ENCODE measurements at places on chromosomes 5 and 9.
A peak's percentile ranks its signal among the peaks of the same experiment; 100 is the strongest.

DNA sequence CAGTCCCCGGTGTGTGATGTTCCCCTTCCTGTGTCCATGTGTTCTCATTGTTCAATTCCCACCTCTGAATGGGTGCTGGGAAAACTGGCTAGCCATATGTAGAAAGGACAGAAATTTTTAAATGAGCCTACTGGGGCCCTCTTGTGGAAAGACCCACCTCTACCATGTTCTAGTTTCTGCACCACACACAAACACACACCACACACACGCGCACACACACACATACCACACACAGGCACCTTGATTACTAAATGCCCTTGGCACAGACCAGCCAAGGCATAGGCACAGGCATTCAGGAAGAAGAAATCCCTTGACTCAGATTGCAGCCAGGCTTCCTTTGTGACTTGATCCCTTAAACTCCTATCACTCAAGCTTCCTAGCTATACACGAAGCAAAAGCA is 60.5 kb downstream of the SIL1 start:
- DNase-seq, result no peak

GRCh38 chr5:9429691-9430215 is 116.1 kb downstream of the SEMA5A start:
- no peak for DNase-seq

DNA sequence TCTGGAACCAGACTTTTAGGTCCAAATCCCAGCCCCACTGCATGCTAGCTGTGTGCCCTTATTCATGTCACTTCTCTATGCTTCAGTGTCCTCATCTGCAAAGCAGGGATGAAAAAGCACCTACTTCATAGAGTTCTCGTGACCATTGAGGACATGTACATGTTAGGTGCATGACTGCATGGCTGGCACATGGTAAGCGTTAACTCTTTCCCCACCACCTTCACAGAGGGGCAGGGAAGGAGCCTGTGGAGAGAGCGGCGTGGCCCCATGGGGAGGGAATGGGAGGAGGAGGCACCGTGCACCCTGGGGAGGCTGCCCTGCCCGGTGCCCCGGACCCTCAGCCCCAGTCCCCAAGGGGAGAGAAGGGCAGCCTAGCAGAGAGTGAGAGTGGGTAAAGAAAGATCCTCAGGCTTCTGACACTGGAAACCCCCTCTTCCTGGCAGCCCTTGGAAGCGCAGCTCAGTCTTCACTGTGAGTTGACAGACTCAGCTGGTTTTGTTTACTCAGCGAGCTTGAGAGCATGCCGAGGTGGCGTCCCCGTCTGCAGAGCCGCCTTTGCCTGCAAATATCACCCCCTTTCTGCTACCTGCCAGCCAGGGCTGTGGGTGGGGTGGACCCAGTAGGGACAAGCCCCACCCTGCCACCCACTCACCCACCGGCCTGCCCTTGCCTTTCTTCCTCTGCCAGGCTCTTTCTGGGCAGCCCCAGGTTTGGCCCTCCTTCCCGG is 10.6 kb upstream of the ANGPTL2 start:
- DNase-seq, result peak; percentile 30

GRCh38 chr5:157518963-157519362 is 56.6 kb downstream of the ADAM19 start:
- DNase-seq, result no peak

GRCh38 chr9:128282500-128282899 is 6.4 kb downstream of the SWI5 start:
- DNase-seq, result no peak

DNA sequence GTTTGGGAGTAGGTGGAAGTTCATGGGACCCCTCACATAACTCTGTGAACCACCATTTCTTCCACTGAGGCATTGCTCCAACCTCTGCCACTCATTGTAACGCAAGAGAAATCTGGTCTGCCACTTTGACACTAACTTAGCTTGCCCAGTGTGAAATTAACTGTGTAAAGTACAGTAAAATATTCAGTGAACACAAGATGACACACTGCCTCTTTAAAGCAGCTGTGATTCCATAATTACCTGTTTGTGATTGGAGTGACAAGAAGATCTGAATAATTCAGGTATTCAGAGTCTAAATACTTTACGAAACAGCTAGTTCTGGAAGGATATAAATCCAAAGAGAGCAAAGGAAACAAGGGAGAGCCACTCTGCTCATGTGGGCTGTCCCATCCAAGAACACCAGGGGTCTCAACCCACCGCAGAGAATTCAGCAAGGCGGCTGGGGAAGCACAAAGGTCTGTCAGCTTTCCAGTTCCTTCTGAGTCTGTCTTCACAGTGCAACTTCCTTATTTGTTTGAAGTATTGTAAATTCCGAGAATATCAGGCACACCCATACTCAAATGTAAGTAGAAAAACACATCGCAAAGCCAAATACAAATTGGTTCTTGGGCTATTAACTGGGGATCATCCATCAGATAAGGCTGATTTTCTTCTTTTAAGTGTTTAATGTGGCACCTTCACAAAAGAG is 86.9 kb downstream of the GNAQ start:
- no peak for DNase-seq

DNA sequence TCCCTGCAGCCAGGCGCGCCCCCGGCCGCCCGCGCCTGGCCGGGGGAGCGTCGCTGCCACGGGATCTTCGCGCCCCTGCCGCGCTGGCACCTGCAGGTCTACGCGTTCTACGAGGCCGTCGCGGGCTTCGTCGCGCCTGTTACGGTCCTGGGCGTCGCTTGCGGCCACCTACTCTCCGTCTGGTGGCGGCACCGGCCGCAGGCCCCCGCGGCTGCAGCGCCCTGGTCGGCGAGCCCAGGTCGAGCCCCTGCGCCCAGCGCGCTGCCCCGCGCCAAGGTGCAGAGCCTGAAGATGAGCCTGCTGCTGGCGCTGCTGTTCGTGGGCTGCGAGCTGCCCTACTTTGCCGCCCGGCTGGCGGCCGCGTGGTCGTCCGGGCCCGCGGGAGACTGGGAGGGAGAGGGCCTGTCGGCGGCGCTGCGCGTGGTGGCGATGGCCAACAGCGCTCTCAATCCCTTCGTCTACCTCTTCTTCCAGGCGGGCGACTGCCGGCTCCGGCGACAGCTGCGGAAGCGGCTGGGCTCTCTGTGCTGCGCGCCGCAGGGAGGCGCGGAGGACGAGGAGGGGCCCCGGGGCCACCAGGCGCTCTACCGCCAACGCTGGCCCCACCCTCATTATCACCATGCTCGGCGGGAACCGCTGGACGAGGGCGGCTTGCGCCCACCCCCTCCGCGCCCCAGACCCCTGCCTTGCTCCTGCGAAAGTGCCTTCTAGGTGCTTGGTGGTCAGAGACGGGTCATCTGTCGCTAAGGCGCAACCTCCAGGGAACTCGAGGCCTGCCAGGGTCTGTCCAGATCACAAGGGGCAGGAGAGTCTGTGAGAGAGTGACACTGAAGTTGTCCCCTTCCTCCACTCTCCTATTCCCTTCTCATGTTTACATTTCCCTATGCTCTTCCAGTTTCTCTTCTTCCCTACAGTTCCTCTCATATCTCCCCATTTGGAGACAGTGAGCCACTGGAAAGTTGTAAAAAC is 1.3 kb downstream of the GPR150 start:
- peak; percentile 17 for DNase-seq

GRCh38 chr9:105414947-105415661 is 32.7 kb upstream of the FSD1L start:
- DNase-seq, result peak; percentile 56

DNA sequence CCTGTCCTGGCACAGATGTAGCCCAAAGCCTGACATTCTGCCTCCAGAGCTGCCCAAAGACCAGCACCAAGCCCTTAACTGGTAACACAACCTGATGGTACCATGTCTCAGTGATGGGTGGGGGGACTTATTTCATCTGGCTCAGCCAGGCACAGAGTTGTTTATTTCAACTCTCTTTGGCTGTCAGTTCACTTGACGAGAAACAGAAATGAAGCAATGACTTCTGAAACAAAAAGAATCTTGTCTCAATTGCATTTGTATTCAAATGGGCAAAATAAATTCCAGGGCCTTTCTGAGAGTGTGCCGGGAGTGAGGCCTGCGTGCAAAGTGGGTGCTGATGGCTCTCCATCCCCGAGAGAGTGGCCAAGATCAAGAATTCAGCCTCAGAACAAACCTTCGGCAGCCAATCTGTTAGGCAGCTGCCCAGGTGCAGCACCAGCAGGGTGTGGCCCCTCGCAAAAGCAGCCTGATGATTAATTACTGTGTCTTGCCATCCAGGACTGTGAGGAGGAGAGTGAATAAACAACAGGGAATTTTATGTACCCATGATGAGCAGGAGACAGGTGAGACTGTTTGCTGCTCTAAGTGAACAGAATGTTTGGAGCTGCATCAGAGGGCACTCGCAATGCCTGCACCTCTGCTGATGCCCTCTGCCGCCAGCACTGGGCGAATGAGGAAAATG is 238.0 kb downstream of the HSPA4 start:
- no peak for DNase-seq

- no peak for DNase-seq
Measured at GRCh38 chr9:124487260-124488182, 19.7 kb downstream of the NR5A1 start.
